Activated naive CD4-positive, alpha-beta T cell treated with anti-CD3 and anti-CD28 coated beads, Interleukin-2, amount 50 U/mL, for 16 hours (primary cell): ENCODE measurements at places on chromosomes 2 and 18.

GRCh38 chr2:2664989-2665833, 334.1 kb upstream of the MYT1L start:
- no peak for DNase-seq

DNA sequence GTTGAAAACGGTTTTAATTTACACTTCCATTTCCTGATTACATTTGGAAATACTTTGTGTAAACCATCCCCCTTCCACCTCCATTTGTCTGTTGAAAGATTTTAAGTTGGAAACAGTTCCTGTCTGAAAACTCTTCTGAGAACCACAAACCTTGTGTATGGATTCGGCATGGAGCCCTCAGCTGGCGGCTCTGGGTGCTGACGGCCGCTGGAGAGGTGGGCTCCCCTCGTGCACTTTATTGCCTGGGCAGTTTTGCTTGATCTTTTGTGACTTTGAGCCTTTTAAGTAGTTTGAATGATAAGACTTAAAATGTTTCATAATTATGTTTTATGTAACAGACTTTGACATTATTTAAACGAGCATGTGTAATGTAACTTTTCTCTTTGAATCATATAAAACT, 11.1 kb downstream of the KLF11 start:
- no peak for DNase-seq

- DNase-seq: no peak
Measured at GRCh38 chr2:7595206-7595605, 678.0 kb downstream of the RNF144A start.

GRCh38 chr18:78826631-78827030, 153.0 kb upstream of the SALL3 start:
- no peak for DNase-seq

DNA sequence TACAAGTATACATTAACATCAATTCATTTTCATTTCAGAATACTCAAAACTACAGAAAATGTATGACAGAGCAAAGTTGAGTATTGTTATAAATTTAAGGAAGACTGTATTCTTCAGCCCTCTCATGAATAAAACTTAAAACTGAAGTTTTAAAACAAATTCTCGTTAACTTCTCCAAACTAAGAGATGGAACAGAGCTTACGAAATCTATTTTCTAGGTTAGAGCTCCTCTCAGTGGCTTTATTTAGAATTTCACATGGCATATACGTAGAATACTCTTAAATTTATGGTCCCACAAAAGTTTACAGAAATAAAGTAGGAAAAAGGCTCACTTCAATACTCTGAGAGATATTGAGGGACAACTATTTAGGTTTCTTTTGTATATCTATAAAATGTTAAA, 612.1 kb downstream of the KCNJ3 start:
- DNase-seq: no peak

- no peak for DNase-seq
Measured at GRCh38 chr2:236008857-236009256, 159.3 kb downstream of the GBX2 start.

DNA sequence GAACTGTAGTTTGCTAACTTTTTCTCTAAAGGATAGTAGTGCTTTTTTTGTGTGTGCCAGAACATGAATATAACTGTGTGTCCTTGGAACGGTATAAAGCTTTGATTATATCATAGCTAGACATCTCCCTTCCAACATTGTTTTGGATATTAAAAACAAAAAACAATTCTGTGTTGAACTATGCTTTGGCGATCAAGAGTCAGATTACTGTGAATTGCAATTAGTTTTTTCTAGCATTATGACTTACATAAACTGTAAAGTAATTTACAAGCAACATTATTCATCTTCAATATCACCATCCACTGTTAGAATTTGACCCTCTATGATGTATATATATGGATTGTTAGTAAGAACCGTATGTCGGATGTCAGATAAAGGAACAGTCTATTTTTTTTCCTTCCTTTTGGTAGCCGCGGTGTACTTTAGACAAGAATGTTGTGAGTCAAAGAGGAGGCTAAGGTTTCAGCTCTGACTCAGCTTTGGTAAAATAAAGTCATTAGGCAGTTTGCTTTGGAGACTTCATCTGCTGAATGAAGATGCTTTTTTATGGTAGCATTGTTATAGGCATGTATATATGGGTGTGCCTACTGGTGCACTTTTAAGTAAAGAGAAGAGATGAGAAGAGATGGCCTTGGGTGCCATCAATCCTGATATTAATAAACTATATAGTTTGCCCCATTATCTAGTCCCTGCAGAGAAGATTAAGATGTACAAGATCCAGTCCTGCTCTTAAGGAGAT, 76.4 kb downstream of the LTBP1 start:
- no peak for DNase-seq

DNA sequence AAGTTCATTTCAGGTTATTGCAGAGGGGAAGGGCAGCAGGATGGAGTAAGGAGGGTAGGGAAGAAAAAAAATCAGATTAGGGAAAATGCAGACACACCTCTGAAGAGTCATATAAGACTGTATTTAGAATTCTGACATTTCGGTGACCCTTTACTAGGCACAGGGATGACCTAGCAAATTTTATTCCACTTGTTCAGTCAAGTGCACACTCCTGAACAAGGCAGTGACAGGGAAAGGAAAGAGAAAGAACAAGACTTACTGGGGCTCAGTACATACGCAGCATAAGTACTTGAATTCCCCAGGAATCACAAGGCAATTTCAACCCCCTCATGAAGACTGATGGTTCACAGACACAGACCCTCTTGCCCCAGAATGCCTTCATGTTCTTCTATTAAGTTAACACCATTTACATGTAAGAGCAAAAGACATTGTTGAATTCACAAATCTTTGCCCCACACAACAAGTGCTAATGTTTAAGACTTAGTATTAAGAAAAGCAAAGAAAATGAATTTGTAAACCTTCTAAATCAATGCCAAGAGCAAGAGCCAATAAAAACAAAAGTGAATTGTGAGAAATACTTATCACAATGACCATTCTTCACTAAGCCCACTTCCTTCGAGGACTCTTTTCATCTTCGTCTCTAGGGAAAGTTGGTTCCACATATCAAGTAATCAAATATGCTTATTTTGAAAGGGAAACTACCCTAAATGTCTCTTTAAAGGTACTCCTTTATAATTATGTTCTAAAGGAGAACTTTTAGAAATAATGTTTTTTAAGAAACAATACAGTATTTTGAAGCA, 47.0 kb downstream of the COBLL1 start:
- DNase-seq: no peak

DNA sequence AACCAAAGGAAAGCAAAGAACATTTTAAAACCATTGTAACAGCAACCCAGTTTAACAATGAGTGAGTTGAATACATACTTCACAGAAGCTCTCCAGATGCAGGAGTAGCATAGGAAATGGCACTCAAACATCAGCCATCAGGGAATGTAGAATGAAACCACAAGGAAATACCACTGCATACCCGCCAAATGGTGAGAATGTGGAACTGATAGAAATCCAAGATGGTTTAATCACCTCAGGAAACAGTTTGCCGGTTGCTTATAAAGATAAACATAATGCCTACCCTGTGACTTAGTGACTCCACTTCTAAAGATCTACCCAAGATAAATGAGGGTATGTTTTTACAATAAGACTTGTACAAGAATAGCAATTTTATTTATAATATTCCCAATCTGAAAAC, 132.0 kb downstream of the GALNT1 start:
- DNase-seq: no peak

DNA sequence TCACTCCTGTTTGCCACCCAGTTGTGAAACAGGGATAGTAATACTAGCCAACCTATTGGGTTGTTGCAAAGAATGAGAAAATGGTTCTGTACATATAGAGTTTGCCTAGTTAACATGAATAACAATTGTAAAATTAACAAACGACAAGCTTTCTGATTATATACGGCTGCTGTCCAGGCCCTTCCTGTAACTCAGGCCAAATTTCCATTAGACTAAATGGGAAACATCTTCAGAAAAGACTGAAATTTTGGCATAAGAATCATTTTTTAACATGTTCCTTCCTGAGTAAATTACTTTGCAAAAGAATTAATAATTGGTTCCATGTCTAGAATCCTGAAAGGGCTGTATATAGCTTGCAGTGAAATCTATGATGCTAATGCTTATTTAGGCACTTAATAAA, 117.7 kb upstream of the SATB2 start:
- DNase-seq: no peak
